Ascending aorta (tissue), 2 donors: ENCODE measurements at places on chromosomes 5 and 9.

DNA sequence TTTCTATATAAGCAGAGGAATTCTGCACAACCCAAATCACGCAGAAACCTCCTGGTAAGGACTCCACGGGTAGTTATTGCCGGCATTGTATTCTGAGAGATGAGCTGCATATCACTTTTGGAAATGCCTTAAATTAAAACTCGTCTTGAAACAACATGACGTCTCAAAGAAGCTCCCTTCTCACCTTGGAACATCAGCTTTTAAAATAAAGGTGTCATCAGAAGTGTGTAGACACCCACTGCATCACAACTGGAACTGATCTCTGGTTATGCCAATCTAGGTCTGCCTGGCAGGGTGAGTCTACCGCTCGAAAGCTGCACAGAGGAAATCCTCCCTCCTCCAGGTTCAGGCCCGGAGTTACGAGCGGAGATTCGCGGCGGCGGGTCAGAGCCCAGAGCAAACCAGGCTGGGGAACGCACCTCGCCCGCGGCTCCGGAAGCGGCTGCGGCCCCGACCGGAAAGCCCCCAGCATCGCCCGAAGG, 974 bp upstream of the SLC12A2 start:
- peaks cover 11% of the 10 kb centered on the region for H3K4me1 ChIP-seq
- H3K27ac ChIP-seq, result peak overlapping the region; percentile 95
- no peaks in the 10 kb centered on the region for H3K27me3 ChIP-seq
- peak overlapping the region; percentile 87 for H3K4me3 ChIP-seq

GRCh38 chr9:133063500-133064231, 1.9 kb downstream of the CEL start:
- no peaks in the 10 kb centered on the region for H3K4me1 ChIP-seq
- DNase-seq, result no peak
- no peak overlapping the region for H3K4me3 ChIP-seq
- no peaks in the 10 kb centered on the region for H3K27me3 ChIP-seq
- H3K36me3 ChIP-seq, result peaks cover 5% of the 10 kb centered on the region

- DNase-seq, result no peak
- H3K27ac ChIP-seq, result no peak overlapping the region
- no peaks in the 10 kb centered on the region for H3K4me1 ChIP-seq
- H3K27me3 ChIP-seq, result no peaks in the 10 kb centered on the region
- no peaks in the 10 kb centered on the region for H3K36me3 ChIP-seq
Measured at GRCh38 chr5:163551156-163551555, 45.7 kb downstream of the MAT2B start.

DNA sequence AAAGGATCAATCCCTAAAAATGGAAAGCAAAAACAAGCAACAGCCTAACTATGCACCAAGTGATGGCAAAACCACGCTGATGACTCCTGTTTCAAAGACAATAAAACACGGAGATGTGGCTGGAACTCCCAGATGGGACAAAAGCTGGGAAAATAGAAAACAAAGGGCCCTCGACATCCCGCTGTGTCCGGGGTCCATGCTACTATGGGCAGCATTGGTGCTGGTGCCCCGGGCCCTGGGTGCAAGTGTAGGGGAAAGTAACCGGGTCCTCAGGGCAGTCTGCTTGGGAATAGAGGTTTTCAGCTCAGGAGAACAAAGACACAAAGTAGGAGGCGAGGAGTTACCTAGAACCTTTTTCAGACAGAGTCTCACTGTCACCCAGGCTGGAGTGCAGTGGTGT, 46.1 kb downstream of the MRPL36 start:
- H3K27me3 ChIP-seq, result no peaks in the 10 kb centered on the region
- no peaks in the 10 kb centered on the region for H3K4me1 ChIP-seq
- peak; percentile 39 for DNase-seq
- H3K36me3 ChIP-seq, result no peaks in the 10 kb centered on the region
- H3K4me3 ChIP-seq, result no peak overlapping the region
- H3K27ac ChIP-seq, result no peak overlapping the region

- no peak for DNase-seq
- H3K27ac ChIP-seq, result no peak overlapping the region
- no peaks in the 10 kb centered on the region for H3K4me1 ChIP-seq
- H3K36me3 ChIP-seq, result no peaks in the 10 kb centered on the region
- H3K4me3 ChIP-seq, result no peak overlapping the region
- no peaks in the 10 kb centered on the region for H3K27me3 ChIP-seq
Measured at GRCh38 chr5:98588215-98588614, 185.2 kb upstream of the RGMB start.

- no peak for DNase-seq
- no peak overlapping the region for H3K4me3 ChIP-seq
- H3K4me1 ChIP-seq, result no peaks in the 10 kb centered on the region
- H3K27me3 ChIP-seq, result no peaks in the 10 kb centered on the region
- no peak overlapping the region for H3K27ac ChIP-seq
Measured at GRCh38 chr9:87102126-87102525, 154.8 kb upstream of the GAS1 start.

DNA sequence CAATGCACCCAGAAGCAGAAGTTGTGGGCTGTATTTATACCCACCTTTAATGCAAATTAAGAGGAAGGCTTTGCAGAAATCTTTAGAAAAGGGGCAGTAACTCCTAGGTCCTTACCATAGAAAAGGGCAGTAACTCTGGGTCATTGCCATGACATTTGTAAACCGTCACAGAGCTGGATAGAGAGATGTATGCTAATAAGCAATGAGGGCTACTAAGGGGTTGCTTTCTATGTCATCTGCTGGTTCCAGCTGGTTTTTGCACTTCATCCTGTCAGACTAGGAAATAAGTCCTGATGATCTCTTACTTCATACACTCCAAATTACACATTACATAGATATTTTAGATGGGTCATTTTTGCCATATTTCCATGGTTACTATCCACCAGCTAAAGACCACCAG, 299.1 kb upstream of the TYRP1 start:
- no peak overlapping the region for H3K4me3 ChIP-seq
- H3K36me3 ChIP-seq, result no peaks in the 10 kb centered on the region
- no peaks in the 10 kb centered on the region for H3K4me1 ChIP-seq
- DNase-seq, result no peak

GRCh38 chr5:181058786-181059296, 18.8 kb downstream of the BTNL9 start:
- H3K4me1 ChIP-seq, result peaks cover 2% of the 10 kb centered on the region
- no peaks in the 10 kb centered on the region for H3K27me3 ChIP-seq
- no peak overlapping the region for H3K4me3 ChIP-seq

GRCh38 chr9:99226054-99226453, 4.0 kb downstream of the SEC61B start:
- H3K27me3 ChIP-seq, result no peaks in the 10 kb centered on the region
- no peak overlapping the region for H3K4me3 ChIP-seq
- H3K27ac ChIP-seq, result no peak overlapping the region

GRCh38 chr5:157308836-157309465, 43.0 kb downstream of the CYFIP2 start:
- H3K27ac ChIP-seq, result no peak overlapping the region
- no peak for DNase-seq
- no peaks in the 10 kb centered on the region for H3K27me3 ChIP-seq
- no peaks in the 10 kb centered on the region for H3K4me1 ChIP-seq
- no peaks in the 10 kb centered on the region for H3K36me3 ChIP-seq
- no peak overlapping the region for H3K4me3 ChIP-seq

GRCh38 chr5:98398465-98398864, 375.0 kb upstream of the RGMB start:
- no peak overlapping the region for H3K4me3 ChIP-seq
- DNase-seq, result no peak
- no peaks in the 10 kb centered on the region for H3K4me1 ChIP-seq
- no peaks in the 10 kb centered on the region for H3K36me3 ChIP-seq
- H3K27me3 ChIP-seq, result no peaks in the 10 kb centered on the region

- peak; percentile 66 for DNase-seq
- H3K4me3 ChIP-seq, result peak overlapping the region; percentile 70
- no peaks in the 10 kb centered on the region for H3K36me3 ChIP-seq
- H3K27me3 ChIP-seq, result no peaks in the 10 kb centered on the region
- H3K4me1 ChIP-seq, result no peaks in the 10 kb centered on the region
- H3K27ac ChIP-seq, result peak overlapping the region; percentile 93
Measured at GRCh38 chr5:83474991-83475390, 3.4 kb downstream of the VCAN start.

- no peaks in the 10 kb centered on the region for H3K36me3 ChIP-seq
- peak overlapping the region; percentile 49 for H3K4me3 ChIP-seq
- no peak overlapping the region for H3K27ac ChIP-seq
- DNase-seq, result no peak
Measured at GRCh38 chr9:95552814-95553546, 36.2 kb upstream of the PTCH1 start.

DNA sequence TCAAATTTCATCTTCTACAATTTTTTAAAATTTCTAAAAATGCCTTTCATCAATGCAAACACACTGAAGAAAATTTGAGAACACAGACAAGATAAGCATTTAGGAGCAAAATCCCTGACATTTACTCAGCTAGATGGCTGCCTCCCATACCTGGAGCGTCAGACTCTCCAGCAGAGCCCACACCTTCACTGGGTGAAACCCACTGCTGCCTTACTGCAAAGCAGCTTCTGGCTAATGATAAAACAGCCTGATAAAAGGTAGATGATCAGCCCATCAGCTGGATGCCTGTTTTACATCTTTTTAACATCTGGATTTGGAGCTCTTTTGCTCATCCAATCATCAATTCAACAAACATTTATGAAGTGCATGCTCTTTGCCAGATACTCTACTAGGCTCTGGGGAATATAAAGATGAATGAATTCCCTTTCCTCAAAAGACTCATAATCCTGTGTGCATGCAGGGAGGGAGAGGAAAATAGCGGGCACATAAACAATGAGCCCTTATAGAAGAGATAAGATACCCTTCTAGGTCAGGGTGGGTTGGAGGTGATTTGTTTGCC, 271.2 kb downstream of the SAXO1 start:
- H3K4me3 ChIP-seq, result no peak overlapping the region
- DNase-seq, result no peak
- H3K27ac ChIP-seq, result no peak overlapping the region
- H3K36me3 ChIP-seq, result no peaks in the 10 kb centered on the region
- no peaks in the 10 kb centered on the region for H3K27me3 ChIP-seq

GRCh38 chr9:111356481-111357244, 26.6 kb upstream of the OR2K2 start:
- no peak for DNase-seq
- H3K4me3 ChIP-seq, result peak overlapping the region; percentile 52
- peak overlapping the region; percentile 60 for H3K27ac ChIP-seq

DNA sequence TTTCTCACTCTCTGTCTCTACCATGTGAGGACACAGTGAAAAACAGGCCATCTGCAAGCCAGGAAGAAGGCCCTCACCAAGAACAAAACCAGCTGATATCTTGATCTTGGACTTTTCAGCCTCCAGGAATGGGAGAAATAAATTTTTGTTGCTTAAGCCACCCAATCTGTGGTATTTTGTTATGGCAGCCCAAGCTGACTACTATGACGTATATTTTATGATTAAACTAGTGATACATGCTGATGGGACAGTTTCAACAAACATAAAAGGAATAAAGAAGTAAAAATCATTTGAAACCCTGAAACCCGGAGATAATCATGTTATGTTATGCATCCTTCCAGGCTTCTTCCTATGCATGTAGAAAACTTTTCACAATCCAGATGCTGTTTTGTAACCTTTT, 71.5 kb upstream of the ERBIN start:
- H3K4me1 ChIP-seq, result no peaks in the 10 kb centered on the region
- H3K27me3 ChIP-seq, result no peaks in the 10 kb centered on the region
- no peak for DNase-seq

- H3K36me3 ChIP-seq, result no peaks in the 10 kb centered on the region
- no peak for DNase-seq
- no peak overlapping the region for H3K4me3 ChIP-seq
- H3K27me3 ChIP-seq, result no peaks in the 10 kb centered on the region
Measured at GRCh38 chr5:160699301-160699700, 152.7 kb downstream of the ATP10B start.

GRCh38 chr9:72396247-72397091, 31.5 kb upstream of the ZFAND5 start:
- H3K4me1 ChIP-seq, result peaks cover 5% of the 10 kb centered on the region
- DNase-seq, result no peak
- H3K4me3 ChIP-seq, result no peak overlapping the region
- H3K36me3 ChIP-seq, result no peaks in the 10 kb centered on the region

- H3K4me1 ChIP-seq, result peaks cover 20% of the 10 kb centered on the region
- peaks cover 6% of the 10 kb centered on the region for H3K36me3 ChIP-seq
- H3K27me3 ChIP-seq, result no peaks in the 10 kb centered on the region
- peak overlapping the region; percentile 88 for H3K4me3 ChIP-seq
- peak overlapping the region; percentile 96 for H3K27ac ChIP-seq
Measured at GRCh38 chr9:128946571-128947276, 679 bp downstream of the DOLK start.

DNA sequence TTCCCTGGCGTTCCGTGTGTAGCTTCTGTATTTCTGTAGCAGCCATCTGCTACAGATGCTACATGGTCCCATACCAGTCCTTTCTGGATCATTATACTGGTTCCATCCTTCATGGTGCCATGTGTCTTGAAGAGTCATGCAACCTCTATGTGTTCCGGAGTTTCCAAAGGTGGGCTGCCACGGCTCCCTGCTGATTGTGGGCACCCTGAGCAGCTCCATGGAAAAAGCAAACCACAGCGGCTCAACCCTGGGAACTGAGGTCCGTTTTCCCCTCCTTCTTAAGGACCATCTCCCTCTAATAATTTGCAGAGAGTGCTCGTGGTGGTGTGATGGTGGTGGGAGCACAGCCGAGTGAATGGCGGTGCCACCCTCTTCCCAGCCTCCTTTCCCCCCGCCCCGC, 600.4 kb downstream of the CCDC171 start:
- H3K27ac ChIP-seq, result no peak overlapping the region
- H3K36me3 ChIP-seq, result no peaks in the 10 kb centered on the region
- DNase-seq, result no peak
- H3K27me3 ChIP-seq, result no peaks in the 10 kb centered on the region

GRCh38 chr9:35540315-35540714, 50.4 kb downstream of the RUSC2 start:
- H3K27ac ChIP-seq, result peak overlapping the region; percentile 88
- no peaks in the 10 kb centered on the region for H3K27me3 ChIP-seq
- H3K36me3 ChIP-seq, result no peaks in the 10 kb centered on the region
- H3K4me1 ChIP-seq, result peaks cover 18% of the 10 kb centered on the region

GRCh38 chr5:54284586-54284985, 25.8 kb downstream of the ARL15 start:
- H3K36me3 ChIP-seq, result no peaks in the 10 kb centered on the region
- no peaks in the 10 kb centered on the region for H3K4me1 ChIP-seq
- DNase-seq, result no peak
- H3K27me3 ChIP-seq, result no peaks in the 10 kb centered on the region

GRCh38 chr5:32225445-32225844, 51.3 kb upstream of the GOLPH3 start:
- peaks cover 6% of the 10 kb centered on the region for H3K4me1 ChIP-seq
- H3K27me3 ChIP-seq, result no peaks in the 10 kb centered on the region
- H3K4me3 ChIP-seq, result no peak overlapping the region
